Mucosa of gallbladder (tissue), 1 donor: ENCODE measurements at places on chromosomes 5 and 9. TPM values are rescaled to one million over a fixed set of nuclear protein-coding genes. Genes with fewer than 3 reads are reported as not detected.

DNA sequence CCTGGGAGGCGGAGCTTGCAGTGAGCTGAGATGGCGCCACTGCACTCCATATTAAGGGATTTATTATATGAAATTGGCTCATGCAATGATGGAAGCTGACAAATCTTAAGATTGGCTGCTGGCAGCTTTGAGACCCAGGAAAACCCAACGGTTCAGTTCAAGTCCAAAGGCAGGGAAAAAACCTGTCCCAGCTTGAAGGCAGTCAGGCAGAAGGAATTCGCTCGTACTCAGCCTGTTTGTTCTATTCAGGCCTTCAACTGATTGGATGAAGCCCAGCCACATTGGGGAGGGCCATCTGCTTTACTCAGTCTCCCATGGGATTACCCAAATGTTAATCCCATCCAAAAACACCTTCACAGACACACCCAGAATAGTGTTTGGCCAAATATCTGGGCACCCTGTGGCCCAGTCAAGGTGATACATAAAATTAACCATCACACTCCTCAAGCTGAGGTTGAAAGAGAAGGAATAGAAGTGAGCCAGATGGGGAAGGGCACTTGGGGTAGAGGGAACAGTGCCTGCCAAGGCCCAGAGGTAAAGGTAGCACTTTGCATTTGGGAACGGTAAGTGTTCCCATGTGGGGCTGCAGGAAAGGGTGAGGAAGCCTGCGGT is 8.5 kb upstream of the ORM1 start:
- no peak for DNase-seq

DNA sequence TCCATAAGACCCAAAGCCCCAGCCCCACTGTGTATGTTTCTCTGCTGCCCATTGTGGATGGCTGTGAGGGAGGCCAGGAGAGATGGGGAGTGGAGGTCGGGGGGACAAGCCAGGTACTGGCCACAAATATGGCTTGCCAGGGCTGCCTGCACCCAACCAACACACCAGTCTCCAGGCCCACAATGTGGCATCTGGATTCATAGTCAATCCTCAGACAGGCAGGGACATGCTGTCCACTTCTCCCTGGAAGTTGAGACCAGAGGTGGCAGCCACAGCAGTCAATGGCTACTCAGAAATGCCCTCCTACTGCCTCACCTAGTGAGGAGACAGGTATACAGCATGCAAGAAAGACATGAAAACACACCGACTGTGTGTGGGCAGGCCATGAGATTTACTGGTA is 61.2 kb upstream of the SLC25A51 start:
- no peak for DNase-seq

DNA sequence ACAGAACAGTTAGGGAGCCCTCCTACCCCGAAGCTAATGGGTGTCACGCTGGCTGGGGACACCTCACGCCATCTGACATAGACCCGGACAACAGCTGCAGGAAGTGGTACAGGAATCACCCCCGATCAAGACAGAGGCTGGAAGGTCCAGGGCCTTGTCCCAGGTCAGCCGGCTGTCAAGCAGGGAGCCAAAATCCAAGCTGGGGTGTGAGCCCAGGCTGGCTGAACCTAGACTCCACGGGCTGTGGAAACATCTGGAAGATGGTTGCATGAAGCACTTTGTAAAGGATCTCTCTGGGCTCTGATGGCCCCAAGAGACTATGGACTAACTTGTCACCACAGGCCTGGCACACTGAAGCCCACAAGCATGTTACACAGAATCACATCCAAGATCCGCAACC is 68.9 kb upstream of the STXBP1 start:
- DNase-seq = no peak

GRCh38 chr5:121937762-121938161 is 24.0 kb upstream of the SRFBP1 start:
- no peak for DNase-seq

VCAN gene
- total RNA-seq = 43.5 TPM

STC2 gene
- total RNA-seq = 10.3 TPM

AMBP gene
- 1,366 TPM for total RNA-seq
